ENCODE measurements at places on chromosomes 7 and 10.

DNA sequence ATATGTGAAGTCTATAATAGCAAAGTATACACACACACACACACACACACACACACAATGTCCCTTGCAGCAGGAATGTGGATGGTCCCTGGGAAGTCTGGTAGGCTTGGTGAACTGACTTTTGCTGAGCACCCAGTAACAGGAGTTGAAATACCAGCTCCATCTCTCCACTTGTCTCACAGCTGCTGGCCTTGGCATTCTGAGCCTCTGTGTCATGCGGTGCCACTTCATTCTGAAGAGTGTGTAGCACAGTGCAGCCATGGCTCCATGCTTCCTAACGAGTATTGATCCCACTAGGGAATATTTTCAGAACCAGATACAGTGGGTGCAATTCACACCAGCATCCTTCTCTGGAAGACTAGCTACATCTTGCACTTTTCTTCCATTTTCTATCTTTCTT is 192.4 kb downstream of the ADARB2 start:
- DNase-seq: no peak

DNA sequence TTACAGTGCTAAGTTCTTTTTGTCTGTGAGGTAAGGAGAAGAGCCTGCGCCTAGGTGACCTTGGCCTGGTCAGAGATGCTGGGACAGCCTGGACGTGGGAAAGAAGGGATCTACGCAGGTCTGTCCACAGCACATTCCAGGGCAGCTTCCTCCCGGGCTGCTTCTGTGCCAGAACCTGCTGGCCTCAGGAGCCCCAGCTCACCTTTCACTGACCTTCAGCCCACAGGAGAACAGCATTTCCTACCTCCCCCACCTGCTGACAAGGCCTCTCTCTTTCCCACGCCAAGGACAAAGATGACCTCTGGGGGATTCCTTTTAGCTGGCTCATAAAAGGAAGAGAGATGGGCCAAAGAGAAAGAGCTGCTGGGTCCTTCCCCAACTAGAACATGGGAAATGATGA is 260.6 kb downstream of the KCNMA1 start:
- no peak for DNase-seq

- DNase-seq: no peak
These were observed 119.3 kb upstream of the SEC61G start for GRCh38 chr7:54878339-54878738.

- DNase-seq: no peak
These were observed 268.3 kb upstream of the FERD3L start for GRCh38 chr7:19413443-19413965.

GRCh38 chr10:31723106-31723750 is 205.4 kb downstream of the ARHGAP12 start:
- DNase-seq: no peak

GRCh38 chr10:17963431-17963830 is 11.7 kb downstream of the SLC39A12 start:
- DNase-seq: no peak
